Stimulated activated naive CD4-positive, alpha-beta T cell treated with Interleukin-2 at 50 U/mL for 16 hours (primary cell): ENCODE measurements at places on chromosomes 16 and 17.

GRCh38 chr17:48600244-48601098 lies 4.3 kb downstream of the HOXB6 start:
- DNase-seq = no peak

GRCh38 chr17:44751806-44752205 lies 7.0 kb upstream of the ADAM11 start:
- no peak for DNase-seq

- DNase-seq = no peak
Measured at GRCh38 chr16:25110387-25110947, 1.1 kb upstream of the LCMT1 start.

DNA sequence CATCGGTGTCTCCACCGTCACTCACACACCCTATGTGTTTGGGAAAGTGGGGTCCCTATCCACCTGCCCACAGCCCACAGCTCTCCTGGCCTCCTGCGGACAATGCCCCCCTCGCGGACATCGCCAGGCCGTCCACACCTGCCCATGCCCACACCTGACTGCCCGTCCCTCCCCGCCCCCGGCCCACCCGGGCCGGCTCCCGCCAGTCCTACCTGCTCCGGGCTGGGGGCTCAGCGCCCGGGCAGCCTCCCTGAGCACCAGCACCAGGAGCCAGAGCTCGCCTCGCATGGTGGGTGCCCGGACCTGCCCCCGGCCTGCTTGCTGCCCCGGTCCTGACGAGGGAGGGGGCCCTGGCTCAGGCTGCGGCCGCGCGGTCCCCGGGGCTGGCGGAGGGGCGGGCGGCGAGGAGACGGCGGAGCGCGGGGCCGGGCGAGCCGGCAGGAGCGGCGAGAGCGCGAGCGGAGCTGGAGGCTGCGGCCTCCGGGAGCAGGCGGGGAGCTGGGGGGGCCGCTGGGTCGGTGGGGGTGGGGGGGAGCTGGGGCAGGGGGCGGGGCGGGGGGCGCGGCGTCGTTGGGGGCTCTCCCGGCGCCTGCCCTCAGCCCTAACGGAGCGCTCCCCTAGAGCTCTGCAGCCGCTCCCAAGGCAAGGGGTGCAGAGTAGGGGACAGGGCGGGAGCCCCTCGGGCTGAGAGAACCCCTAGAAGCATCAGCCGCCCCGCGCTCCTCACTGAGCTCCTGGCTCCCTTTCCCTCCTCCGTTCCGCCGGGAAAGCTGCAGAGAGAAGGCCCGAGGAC lies at the start of gene PLXDC1:
Gene PLXDC1, minus strand, starts transcription at position 488 of the 793 bp plus-strand sequence. Its CDS starts 200 bp downstream, at position 288.
- peak; percentile 16 for DNase-seq

- no peak for DNase-seq
Measured at GRCh38 chr16:48811478-48811877, 201.5 kb upstream of the N4BP1 start.

DNA sequence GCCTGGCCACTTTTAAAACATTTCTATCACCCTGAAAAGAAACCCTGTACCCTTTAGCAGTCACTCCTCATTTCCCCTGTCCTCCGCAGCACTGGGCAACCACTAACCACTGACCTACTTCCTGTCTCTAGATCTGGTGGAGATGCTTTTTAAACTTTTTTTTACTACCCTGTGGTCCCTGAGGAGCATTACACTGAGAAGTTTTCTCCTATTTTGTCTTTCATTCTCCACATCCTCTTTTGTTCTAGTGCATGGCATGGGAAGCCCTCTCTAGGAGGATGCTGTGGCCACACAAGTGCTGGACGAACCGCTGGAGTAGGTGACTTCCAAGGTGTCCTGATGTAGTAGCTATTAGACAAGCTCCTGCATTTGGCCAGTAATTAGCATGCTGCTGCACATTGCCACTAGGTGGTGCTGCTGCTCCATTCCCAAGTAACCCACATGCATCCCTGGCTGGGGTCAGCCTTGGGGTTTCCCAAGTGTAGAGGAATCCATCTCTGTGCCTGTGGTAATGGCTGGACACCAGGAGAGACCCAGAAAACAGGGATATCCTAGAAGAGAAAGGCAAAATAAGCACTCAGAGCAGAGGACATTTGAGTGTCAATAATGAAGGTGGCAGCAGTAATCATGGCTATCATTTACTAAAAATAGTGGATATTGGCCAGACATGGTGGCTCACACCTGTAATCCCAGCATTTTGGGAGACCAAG lies 143.8 kb upstream of the CRHR1 start:
- DNase-seq = no peak

DNA sequence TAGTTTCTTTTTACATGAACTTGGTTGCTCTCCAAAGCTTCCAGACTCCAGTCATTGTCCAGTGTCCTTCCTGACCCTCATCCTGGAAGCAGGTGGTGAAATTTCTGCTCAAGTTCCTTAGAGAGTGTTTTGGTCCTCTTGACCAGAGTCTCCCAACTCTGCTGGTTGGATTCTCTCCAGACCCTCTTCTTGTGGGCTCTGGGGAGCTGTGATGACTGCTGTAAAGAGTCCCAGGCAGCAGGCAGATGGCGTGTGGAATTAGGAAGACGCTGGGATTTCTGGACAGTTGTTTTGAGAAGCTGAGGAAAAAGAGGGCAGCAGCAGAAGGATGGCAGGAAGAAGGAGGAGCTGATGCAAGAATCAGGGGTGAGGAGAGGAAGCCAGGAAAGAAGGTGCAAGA lies 1.6 kb upstream of the SEZ6 start:
- no peak for DNase-seq

- no peak for DNase-seq
Measured at GRCh38 chr16:26464576-26465266, 602.0 kb upstream of the C16orf82 start.

- DNase-seq = no peak
Measured at GRCh38 chr17:28725166-28725659, 820 bp downstream of the TLCD1 start.

DNA sequence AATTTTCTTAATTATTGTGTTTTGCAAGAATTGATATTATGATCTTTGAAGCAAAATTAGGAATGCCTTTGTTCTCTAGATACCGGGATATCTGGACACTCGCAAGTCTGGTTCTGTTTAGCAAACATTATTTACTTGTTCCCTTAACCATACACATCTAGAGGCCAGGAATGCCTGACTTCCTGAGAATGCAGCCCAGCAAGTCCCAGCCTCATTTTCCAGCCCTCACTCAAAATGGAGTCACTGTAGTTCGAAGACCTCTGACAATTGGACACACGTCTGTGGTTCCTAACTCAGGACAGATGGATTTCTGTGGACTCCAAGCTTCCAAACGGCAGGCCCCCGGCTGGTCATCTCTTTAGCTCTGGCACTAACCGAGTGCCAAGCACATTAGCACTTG lies 355.4 kb upstream of the RBFOX1 start:
- DNase-seq = no peak

- no peak for DNase-seq
Measured at GRCh38 chr16:87316450-87316922, 706 bp downstream of the C16orf95 start.

GRCh38 chr16:89561142-89561883 lies 831 bp downstream of the RPL13 start:
- peak; percentile 39 for DNase-seq

DNA sequence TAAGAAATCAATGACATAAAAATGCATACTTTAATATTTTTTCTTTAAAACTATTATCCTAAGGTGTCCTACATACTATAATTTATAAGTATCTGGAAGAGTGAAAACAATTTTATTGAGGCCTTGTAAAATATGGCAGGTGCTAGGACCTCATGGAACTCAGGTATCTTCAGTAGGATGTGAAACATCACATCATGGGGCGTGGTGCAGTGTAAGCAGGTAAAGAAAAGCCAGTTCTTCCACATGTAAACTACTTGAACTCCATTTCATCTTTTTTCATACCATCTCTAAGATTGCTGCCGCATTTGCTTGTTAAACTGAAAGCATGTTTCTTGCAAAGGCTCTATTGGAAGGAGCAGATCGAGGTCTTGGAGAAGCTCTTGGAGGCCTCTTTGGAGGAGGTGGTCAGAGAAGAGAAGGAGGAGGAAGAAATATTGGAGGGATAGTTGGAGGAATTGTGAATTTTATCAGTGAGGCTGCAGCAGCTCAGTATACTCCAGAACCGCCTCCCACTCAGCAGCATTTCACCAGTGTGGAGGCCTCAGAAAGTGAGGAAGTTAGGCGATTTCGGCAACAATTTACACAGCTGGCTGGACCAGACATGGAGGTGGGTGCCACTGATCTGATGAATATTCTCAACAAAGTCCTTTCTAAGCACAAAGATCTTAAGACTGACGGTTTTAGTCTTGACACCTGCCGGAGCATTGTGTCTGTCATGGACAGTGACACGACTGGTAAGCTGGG lies at the start of gene CAPNS2:
Gene CAPNS2, plus strand, starts transcription at position 253 of the 744 bp plus-strand sequence. Its CDS starts 73 bp downstream, at position 326.
- no peak for DNase-seq

DNA sequence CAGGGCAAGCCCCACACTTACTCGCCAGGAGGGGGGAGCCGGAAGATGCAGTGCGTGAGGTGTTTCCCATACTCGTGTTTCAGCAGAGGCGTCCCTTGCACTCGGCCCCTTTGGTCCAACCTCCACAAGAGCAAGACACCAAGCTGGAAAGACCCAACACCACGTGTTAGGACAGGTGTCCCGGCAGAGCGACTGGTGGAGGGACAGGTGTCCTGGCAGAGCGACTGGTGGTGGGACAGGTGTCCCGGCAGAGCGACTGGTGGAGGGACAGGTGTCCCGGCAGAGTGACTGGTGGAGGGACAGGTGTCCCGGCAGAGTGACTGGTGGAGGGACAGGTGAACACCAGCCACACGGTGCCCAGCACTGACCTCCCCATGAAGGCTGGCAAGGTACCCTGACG lies 19.4 kb downstream of the IFT140 start:
- DNase-seq = no peak
